Frontal cortex (tissue), 4 donors: ENCODE measurements at places on chromosomes 5 and 9. TPM values are rescaled to one million over a fixed set of nuclear protein-coding genes. Genes with fewer than 3 reads are reported as not detected.

The ANP32B gene
- 6.1 TPM for total RNA-seq

The FOXD4L3 gene
- total RNA-seq: not detected

The GRM6 gene
- under 0.01 TPM for total RNA-seq

The TRIM36 gene
- total RNA-seq: 105 TPM

The GNE gene
- 45.2 TPM for total RNA-seq

The PTTG1 gene
- 12.6 TPM for total RNA-seq

The OSMR gene
- 0.82 TPM for total RNA-seq

The AFAP1L1 gene
- total RNA-seq: 4.9 TPM

The POU5F2 gene
- total RNA-seq: 2.0 TPM

The ELAVL2 gene
- total RNA-seq: 311 TPM

The INSL4 gene
- not detected for total RNA-seq

The PIP5KL1 gene
- 6.1 TPM for total RNA-seq

The GABRB2 gene
- 71.7 TPM for total RNA-seq

The CDKN2A gene
- under 0.01 TPM for total RNA-seq

The NSG2 gene
- 942 TPM for total RNA-seq

The SYK gene
- total RNA-seq: 2.0 TPM

The BTNL8 gene
- not detected for total RNA-seq

The PAX5 gene
- not detected for total RNA-seq

The PCDHGA6 gene
- total RNA-seq: 9.0 TPM

The ARSI gene
- total RNA-seq: 0.41 TPM

The GABRA6 gene
- total RNA-seq: under 0.01 TPM

The LHX3 gene
- total RNA-seq: not detected

The MAP1B gene
- 490 TPM for total RNA-seq

The POLR3G gene
- 3.3 TPM for total RNA-seq

The TAF11L10 gene
- total RNA-seq: not detected
